ENCODE measurements at places on chromosomes 3 and 15.
A peak's percentile ranks its signal among the peaks of the same experiment; 100 is the strongest.

- no peak for DNase-seq
These were observed 106.5 kb upstream of the SATB1 start for GRCh38 chr3:18531662-18532061.

GRCh38 chr3:98454929-98455328, 8.1 kb upstream of the OR5K1 start:
- DNase-seq, result no peak

GRCh38 chr3:24562895-24563294, 68.2 kb upstream of the THRB start:
- no peak for DNase-seq

GRCh38 chr3:178900029-178900646, 171.5 kb downstream of the ZMAT3 start:
- no peak for DNase-seq

GRCh38 chr3:49161808-49162530, 4.2 kb downstream of the CCDC71 start:
- no peak for DNase-seq

- DNase-seq, result no peak
These were observed 442.0 kb downstream of the LPP start for GRCh38 chr3:188595890-188596376.

GRCh38 chr15:83378921-83379578, 68.1 kb upstream of the SH3GL3 start:
- no peak for DNase-seq

DNA sequence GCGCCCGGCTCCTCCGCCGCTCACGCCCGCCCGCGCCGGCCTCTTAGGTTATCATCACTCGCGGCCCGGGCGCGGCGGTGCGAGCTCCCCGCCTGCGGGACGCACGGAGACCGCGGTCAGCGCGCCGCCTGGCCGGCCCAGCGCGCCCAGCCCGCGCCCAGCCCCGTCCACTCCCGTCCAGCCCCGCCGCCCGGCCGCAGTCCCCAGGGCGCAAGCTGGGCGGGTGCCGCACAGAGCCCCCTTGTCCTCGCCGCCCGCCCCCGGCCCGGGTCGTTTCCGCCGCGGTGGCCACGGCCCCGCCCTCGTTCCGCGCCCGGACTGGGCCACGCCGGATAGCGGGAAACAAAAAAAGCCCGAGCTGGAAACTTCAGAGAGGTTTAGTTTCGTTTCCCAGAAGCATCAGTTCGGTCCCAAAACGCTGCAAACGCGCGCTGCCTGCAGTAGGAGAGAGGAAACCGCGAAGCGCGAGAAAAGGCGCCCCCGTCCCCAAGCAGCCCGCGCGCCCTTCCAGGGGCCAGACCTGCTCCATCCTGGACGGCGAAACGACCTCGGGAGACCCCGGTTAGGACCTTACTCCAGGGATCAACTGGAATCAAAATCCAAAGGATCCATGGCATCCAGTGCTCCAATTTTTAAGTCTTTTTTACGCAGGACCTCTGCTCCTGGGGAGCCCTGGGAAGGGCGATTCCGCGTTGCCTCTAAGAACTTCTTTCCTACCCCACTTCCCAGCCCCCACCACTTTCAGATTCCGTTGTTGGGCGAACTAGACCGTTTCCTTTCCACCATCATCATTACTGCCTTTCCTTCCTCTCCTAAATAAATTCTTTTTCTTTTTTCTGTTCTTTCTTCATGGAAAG, at the start of gene ATP10A:
Gene ATP10A, minus strand, starts transcription at position 217 of the 857 bp plus-strand sequence. CDS start 231 bp downstream, outside the sequence.
- peak; percentile 53 for DNase-seq

GRCh38 chr3:24341668-24342067, 153.0 kb downstream of the THRB start:
- DNase-seq, result no peak

GRCh38 chr15:54566654-54567053, 588.4 kb downstream of the UNC13C start:
- no peak for DNase-seq

DNA sequence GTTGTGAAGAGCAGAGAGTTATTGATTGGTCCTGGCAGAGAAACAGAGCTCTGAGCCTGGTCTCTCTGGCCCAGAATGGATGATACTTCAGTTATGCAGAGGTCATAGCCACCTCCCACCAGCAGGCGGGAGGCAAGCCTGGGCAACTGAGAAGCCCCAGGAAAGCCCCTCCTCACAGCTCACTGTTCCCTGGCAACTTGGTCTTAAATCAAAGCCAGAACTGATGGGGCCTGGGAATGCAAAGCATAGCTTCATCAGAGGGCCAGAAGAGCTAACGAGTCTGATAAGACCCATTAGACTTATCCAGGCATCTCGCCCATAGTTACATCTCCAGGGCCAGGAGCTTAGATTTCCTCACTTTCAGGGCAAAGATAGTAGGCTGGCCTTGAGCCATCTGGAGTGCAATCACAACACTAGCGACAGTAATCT, 5.5 kb upstream of the COLQ start:
- DNase-seq, result no peak

DNA sequence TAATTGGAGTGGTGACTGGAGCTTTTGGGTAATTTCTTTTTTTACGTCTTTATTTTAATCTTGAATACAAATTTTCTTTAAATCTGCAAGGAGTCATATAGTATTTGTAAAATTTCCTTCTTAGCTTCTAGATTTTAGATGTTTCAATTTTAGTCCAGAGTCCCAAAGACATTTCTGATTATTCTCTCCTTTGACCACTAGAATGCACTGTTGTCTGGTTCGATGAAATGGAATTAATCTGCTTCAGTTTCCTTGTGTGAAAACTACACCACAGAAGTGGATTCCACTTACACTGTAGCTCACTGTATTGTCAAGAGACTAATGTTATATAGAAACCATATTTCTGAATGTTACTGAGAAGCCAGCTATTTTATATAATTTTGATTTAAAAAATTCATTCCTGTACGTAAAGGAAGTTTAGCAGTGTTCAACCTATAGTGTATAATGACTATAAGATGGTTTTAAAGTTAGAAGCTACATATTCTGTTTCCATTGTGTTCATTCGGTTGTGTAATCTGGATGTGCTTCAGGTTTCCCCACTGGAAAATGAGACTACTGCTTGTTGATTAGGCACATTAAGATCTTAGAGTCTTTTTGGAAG, 6.1 kb downstream of the GRAMD1C start:
- no peak for DNase-seq
